ENCODE measurements at places on chromosomes 16 and 17.

DNA sequence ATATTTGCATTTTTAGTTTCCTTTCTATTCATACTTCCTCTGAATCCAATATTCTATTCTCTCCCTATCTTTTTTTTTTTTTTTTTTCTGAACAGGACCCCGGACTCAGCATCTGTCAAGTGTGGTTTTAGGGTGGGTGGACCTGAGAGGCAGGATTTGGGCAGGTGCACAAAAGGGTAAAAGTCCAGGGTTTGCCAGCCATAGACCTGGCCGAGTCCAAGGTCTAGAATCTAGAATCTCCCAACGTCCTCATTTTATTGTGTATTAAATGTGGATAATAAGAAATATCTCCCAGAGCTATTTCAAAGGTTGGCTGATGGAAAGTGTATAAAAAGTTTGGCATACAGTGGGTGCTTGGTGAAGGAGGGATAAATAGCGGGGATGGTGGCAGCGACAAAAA, 273.3 kb upstream of the MAF start:
- no peak for DNase-seq

GRCh38 chr17:75288770-75289114, 491 bp downstream of the SLC25A19 start:
- no peak for DNase-seq

GRCh38 chr16:69890114-69890891, 60.8 kb upstream of the CLEC18A start:
- DNase-seq, result no peak

- DNase-seq, result no peak
Measured at GRCh38 chr17:41682631-41683030, 6.1 kb upstream of the EIF1 start.

- DNase-seq, result no peak
Measured at GRCh38 chr17:17059301-17059890, 17.1 kb downstream of the MPRIP start.

- DNase-seq, result no peak
Measured at GRCh38 chr16:85018529-85019236, 7.3 kb upstream of the ZDHHC7 start.

- DNase-seq, result no peak
Measured at GRCh38 chr17:35856603-35857002, 12.1 kb downstream of the HEATR9 start.

DNA sequence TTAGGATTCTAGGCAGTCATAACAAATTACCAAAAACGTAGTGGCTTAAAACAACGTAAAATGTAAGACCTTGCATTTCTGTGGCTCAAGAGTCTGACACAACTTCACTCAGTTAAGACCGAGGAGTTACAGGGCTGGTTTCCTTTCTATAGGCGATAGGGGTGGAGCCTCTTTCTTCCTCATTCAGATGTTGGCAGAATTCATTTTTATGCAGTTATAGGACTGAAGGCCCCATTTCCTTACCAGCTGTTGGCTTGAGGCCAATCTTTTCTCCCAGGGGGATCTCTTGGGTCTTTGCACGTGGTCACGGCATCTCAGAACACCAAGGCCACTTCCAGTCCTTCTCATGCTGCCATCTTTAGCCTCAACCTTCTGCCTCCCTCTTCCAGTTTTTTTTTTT, 145.2 kb downstream of the KCNJ2 start:
- DNase-seq, result no peak

DNA sequence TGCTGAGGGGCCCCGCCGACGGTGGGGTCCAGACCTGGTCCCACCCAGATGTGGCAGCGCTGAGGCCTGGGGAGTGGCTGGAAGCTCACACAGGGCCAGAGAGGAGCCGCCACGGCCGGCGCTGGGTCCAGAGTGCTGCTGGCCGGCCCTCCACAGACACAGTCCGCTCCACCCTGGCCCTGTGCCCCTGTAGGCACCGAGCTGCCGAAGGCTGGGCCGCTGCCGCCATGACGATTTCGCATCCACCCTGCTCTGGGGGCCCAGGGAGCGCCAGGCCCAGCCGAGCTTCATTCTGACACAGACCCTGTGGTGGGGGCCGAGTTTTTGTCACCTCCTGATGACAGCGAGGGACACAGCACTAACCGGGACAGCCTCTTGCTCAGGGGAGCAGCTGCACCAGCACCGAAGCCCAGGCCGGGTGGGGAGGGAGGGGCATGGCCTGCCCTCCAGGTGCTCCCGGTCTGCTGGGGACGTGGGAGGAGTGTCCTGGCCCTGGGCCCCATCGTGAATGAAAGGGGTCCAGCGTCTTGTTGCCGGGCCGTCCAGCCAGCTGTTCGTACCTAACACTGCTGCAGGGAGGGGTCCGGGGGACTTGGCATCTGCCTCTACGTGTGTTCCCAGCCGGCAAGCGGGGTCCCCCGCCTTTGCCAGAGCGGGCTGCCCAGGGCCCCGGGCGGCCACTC, 27.1 kb upstream of the SSTR5 start:
- DNase-seq, result no peak

GRCh38 chr17:40191237-40192208, 14.3 kb downstream of the RAPGEFL1 start:
- DNase-seq, result peak; percentile 28
